ENCODE measurements at places on chromosomes 12 and 14.

- DNase-seq = no peak
Measured at GRCh38 chr12:2652011-2652400, 142.8 kb upstream of the FKBP4 start.

DNA sequence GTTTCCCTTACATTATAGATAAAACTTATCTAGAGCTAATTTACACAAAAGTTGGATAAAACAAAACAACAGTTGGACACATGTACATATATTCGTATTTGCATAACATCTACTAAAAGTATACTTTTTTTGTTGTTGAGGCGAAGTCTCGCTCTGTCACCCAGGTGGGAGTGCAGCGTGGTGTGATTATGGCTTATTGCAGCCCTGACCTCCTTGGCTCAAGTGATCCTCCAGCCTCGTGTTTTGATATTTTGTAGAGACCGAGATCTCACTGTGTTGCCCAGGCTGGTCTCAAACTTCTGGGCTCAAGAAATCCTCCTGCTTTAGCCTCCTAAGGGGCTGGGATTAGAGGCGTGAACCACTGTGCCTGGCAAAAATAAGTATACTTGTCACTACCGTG lies 9.4 kb downstream of the SYNE2 start:
- no peak for DNase-seq

GRCh38 chr12:27229367-27229766 lies 14.7 kb upstream of the STK38L start:
- no peak for DNase-seq

GRCh38 chr12:29706311-29706710 lies 77.4 kb downstream of the TMTC1 start:
- no peak for DNase-seq

DNA sequence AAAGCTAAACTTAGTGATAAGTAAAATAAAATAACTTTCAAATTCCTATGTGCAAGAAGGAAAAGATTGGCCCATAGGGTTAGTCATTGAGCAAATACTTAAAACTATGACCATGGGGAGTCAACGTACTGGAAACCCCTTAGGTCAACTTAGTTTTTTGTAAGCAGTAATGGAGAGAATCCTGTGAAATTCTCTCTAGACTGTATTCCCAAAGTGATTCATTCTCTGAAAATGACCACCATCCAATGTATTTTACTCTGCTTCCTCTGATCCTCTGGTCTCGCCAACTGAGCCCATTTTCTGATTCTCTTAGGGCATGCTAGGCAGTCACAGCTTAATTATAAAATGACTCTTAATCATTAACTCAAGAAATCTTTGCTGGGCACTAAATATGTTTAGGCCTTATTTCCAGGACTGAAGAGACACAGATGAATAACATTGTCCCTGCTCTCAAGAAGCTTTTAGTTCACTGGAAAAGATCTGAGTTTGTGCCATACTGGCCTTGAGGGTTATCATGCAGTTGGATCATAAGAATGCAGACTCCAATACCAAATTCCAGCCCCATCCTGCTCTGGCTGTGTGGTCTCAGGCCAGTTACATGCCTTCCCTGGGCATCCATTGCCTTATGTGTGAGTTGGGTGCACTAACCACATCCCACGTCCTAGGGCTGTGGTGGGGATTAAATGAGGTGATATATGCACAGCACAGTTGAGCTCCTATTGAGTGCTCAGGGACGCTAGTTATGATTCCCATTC lies 732.4 kb downstream of the AACS start:
- DNase-seq = no peak

DNA sequence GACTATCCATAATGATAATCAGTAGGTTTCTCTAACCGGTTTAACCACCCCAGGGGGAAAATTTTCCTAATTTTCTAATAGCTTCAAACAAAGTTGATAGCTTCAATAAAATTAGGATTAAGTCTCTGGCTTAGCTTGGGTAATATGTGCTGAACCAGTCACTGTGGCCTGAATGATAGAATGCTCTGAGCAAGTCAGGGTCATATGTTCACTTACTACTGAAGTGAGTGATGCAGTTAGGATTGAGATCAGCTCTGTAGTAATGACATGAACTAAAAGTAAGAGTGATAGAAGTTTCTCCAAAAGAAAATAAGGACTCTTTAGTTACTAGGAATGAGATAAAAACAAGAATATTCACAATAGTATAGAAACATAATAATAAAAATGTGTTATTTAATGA lies 32.6 kb downstream of the ETNK1 start:
- no peak for DNase-seq

DNA sequence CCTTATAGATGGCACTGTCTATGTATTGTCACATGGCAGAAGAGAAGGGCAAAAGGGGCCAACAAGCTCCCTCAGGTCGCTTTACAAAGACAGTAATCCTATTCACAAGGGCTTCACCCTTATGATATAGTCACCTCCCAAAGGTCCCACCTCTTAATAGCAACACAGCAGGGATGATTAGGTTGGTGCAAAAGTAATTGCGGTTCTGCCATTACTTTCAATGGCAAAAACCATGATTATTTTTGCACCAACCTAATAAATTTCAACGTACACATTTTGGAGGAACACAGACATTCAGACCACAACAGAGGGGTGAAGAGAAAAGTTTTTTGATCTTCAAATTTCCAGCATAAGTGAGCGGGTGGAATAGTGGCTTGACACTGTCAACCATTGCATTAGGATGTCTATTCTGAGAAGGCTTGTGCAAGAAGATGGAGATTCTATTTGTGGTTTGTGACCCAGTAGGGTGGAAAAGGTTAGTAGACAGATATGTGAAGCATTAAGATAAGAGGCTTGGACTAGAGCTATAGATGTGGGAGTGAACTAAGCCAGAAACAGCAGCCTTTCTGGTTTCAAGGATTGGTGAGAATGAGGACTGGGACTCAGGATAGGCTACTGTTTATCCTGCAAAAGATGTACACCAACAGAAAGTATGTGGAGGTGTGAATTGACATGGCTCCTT lies 75.5 kb upstream of the CPSF6 start:
- no peak for DNase-seq

All from H1 (cell line).